ENCODE measurements at places on chromosomes 1 and 21. TPM values are rescaled to one million over a fixed set of nuclear protein-coding genes. Genes with fewer than 3 reads are reported as not detected.

DNA sequence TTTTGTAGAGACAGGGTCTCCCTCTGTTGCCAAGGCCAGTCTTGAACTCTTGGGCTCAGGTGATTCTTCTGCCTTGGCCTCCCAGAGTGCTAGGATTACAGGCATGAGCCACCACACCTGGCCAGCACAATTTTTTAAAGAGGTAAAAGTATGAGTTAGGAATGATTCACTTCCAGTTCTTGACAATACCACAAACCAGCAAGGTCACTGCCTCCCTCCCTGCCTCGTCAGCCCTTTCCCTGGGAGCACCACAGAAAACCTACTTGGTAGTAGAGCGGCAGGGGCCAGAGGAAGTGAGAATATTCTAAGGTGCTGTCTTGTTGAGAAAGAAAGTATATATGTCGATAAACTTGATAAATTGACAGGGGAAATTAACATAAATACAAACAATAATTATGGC lies 10.8 kb upstream of the CDA start:
- H3K36me3 ChIP-seq = no peaks in the 10 kb centered on the region
- no peak for DNase-seq
- H3K27me3 ChIP-seq = peaks cover 23% of the 10 kb centered on the region
- no peaks in the 10 kb centered on the region for H3K4me1 ChIP-seq
- no peak overlapping the region for H3K27ac ChIP-seq

DNA sequence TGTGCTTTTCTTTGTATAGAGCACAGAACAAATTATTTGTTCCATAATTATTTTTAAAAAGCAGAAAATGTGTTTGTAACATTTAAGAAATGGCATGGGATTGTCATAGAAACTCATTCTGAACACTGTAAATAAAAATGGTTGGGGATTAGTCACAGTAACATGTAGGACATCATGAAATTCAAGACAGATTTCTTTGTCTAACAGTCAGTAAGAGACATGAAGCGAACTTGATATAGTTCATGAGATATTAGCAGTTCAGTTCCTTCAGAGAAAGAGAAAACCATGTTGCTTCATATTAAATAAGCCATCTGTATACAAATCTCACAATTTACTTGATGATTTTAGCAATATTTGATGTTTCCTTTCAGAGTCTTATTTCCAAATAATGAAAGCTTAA lies 19.7 kb downstream of the NFIA start:
- peak overlapping the region; percentile 44 for H3K4me3 ChIP-seq
- DNase-seq = no peak
- peaks cover 7% of the 10 kb centered on the region for H3K4me1 ChIP-seq
- H3K27ac ChIP-seq = peak overlapping the region; percentile 49
- no peaks in the 10 kb centered on the region for H3K27me3 ChIP-seq

DNA sequence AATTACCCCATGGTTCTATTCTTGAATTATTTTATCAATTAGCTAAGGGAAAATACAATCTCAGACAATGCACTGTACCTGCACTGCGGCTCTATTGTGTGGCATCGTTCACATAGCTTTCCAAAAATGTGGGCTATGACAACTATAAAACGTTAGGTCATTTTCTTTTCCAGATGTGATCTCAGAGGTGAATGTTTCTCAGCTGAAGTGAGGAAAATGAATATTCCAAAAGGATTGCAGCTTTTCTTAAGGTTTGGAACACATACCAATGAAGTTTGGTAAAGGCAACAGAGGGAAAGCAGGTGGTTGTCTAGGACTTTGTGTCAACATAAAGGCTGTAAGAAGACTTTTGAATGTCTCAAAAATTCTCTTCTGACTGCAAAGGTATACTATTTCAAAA lies 105.5 kb downstream of the NRIP1 start:
- H3K27me3 ChIP-seq = no peaks in the 10 kb centered on the region
- H3K27ac ChIP-seq = no peak overlapping the region
- no peak for DNase-seq
- H3K36me3 ChIP-seq = peaks cover 5% of the 10 kb centered on the region

DNA sequence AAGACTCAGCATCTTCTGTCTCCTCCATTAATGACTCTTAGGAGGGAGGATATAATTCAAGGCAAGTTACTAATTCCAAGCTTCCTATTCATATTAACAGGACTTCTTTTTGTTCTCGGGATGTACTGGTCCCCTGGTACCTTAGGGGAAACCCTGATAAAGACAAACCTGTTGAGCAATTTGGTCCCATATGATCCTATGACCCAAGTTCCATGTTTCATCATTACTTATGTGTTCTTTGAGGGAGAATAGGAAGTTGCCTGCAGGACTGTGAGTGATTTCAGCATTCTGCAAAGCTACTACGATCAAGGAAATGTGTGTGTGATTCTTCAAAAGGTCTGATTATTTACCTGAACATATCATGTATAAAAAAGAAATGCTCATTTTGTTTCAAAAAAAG lies 5.8 kb upstream of the FMO3 start:
- H3K27ac ChIP-seq = no peak overlapping the region
- DNase-seq = no peak
- H3K27me3 ChIP-seq = no peaks in the 10 kb centered on the region

- no peak overlapping the region for H3K4me3 ChIP-seq
- H3K36me3 ChIP-seq = no peaks in the 10 kb centered on the region
- DNase-seq = no peak
- H3K27me3 ChIP-seq = no peaks in the 10 kb centered on the region
- H3K27ac ChIP-seq = no peak overlapping the region
- no peaks in the 10 kb centered on the region for H3K4me1 ChIP-seq
Observed at GRCh38 chr21:44473915-44474555, 18.7 kb downstream of the LRRC3 start.

GRCh38 chr1:66492424-66492823 lies 41.5 kb upstream of the SGIP1 start:
- H3K36me3 ChIP-seq = no peaks in the 10 kb centered on the region
- DNase-seq = no peak
- H3K4me3 ChIP-seq = no peak overlapping the region
- H3K4me1 ChIP-seq = no peaks in the 10 kb centered on the region

DNA sequence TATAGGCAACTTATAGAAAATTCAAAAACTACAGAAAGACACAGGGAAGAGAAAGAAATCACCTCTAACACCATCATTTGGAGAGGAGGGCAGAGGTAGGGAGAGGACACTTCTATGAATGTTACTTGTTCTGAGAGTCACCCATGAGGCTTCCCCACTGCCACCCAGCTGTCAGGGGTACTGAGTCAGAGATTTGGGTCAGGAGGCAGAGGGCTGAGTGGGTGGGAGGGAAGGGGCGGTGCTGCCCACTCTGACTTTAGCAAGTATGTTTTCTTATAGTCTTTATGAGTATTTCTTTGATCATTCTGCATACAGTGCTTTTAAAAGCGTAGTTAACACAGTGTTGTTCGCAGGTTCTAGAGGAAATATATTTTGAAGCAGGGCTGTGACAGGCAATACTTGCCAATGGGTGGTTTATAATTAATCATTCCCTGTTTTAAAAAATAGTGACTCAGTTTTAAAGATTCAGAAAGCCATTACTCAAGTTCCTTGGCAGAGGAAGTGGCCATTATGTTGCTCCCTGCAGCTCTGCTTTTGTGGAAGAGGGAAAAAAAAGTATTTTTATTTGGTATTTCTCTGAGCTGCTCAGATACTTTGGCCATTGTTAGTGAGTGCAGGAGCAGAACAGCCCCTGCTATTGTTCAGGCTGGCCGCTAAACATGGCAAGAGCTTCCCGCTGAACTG lies 18.3 kb downstream of the IL6R start:
- peak overlapping the region; percentile 95 for H3K27ac ChIP-seq
- H3K4me3 ChIP-seq = no peak overlapping the region
- no peak for DNase-seq
- peaks cover 98% of the 10 kb centered on the region for H3K4me1 ChIP-seq

- no peak overlapping the region for H3K27ac ChIP-seq
- no peaks in the 10 kb centered on the region for H3K4me1 ChIP-seq
- no peak for DNase-seq
Observed at GRCh38 chr21:33586927-33587326, 1.6 kb downstream of the DONSON start.

DNA sequence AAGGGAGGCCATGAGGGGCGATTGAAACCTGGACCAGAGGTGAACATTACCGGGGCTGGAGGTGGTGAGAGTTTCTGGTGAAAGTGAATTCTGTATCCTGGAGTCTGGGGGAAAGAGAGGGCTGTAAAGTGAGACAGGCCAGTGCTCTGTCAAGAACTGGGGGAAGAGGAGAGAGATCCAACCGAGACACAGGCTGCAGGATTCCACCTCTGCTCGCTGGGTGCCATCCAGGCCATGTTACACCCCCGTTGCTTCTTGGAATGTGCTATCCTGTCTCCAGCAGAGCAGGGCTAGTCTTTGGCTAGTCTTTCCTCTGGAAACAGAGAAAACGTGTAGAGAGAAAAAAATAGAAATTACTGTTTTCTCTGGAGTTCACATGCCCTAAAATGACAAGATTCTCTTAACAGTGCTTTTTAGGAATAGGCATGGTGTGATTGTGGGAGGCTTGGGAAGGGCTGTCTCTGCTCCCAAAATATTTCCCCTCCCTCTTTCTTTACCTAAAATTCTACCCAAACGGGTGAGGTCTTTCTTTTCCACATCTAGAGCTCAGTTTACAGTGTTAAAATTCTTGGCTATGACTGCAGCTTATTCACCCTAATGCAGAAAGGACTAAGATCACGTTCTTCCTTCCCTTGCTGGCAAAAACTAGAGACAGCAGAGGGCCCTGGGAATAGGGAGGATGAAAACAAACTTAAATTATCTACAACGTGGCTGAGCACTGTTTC lies 16.5 kb upstream of the OVAAL start:
- DNase-seq = no peak
- no peaks in the 10 kb centered on the region for H3K27me3 ChIP-seq
- peaks cover 8% of the 10 kb centered on the region for H3K4me1 ChIP-seq
- H3K4me3 ChIP-seq = no peak overlapping the region
- no peaks in the 10 kb centered on the region for H3K36me3 ChIP-seq

DNA sequence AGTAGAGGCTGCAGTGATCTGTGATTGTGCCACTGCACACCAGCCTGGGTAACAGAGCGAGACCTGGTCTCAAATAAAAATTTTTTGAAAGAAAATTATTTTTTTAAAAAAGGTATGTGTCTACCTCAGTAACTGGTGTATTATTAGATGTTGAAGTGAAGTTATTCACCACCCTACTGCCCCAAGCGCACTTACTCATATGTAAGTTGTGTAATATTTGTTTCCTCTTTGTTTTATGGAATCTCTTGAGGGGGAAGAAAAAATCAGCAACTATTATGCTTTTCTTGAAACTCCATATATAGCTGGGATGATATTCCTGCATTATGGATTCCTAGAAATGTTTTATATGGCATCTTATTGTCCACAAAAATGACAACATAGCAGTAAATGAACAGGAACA lies 21.3 kb downstream of the RBM15 start:
- H3K4me3 ChIP-seq = no peak overlapping the region
- H3K4me1 ChIP-seq = no peaks in the 10 kb centered on the region
- no peaks in the 10 kb centered on the region for H3K27me3 ChIP-seq
- DNase-seq = no peak

- H3K4me1 ChIP-seq = no peaks in the 10 kb centered on the region
- no peaks in the 10 kb centered on the region for H3K36me3 ChIP-seq
- H3K27me3 ChIP-seq = no peaks in the 10 kb centered on the region
- no peak overlapping the region for H3K4me3 ChIP-seq
- DNase-seq = no peak
Observed at GRCh38 chr1:241579434-241579833, 47.3 kb downstream of the KMO start.

- no peaks in the 10 kb centered on the region for H3K4me1 ChIP-seq
- DNase-seq = no peak
- no peak overlapping the region for H3K27ac ChIP-seq
- H3K36me3 ChIP-seq = no peaks in the 10 kb centered on the region
- no peaks in the 10 kb centered on the region for H3K27me3 ChIP-seq
- no peak overlapping the region for H3K4me3 ChIP-seq
Observed at GRCh38 chr1:82125119-82125518, 324.4 kb downstream of the ADGRL2 start.

DNA sequence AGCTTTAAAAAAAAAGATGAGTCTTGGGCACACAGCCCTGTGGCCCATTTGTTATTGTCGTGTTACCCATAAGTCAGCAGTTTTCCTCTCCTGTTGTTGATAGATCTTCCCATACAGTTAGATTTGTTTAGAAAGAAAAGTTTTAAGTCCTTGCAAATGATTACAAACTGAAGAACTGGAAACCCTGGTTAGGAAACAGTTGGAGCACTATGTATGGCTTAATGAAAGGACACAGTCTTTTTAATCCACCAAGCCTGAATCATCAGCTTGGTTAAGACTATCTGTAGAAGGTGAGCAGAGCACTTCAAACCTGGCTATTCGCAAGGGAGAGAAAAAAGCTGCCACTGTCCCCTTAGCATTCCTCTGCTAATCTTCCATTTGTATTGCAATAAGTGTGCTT lies 241.0 kb downstream of the DISC1 start:
- DNase-seq = no peak
- H3K4me1 ChIP-seq = peaks cover 15% of the 10 kb centered on the region
- no peaks in the 10 kb centered on the region for H3K27me3 ChIP-seq
- H3K36me3 ChIP-seq = no peaks in the 10 kb centered on the region
- peak overlapping the region; percentile 23 for H3K27ac ChIP-seq
- no peak overlapping the region for H3K4me3 ChIP-seq

DNA sequence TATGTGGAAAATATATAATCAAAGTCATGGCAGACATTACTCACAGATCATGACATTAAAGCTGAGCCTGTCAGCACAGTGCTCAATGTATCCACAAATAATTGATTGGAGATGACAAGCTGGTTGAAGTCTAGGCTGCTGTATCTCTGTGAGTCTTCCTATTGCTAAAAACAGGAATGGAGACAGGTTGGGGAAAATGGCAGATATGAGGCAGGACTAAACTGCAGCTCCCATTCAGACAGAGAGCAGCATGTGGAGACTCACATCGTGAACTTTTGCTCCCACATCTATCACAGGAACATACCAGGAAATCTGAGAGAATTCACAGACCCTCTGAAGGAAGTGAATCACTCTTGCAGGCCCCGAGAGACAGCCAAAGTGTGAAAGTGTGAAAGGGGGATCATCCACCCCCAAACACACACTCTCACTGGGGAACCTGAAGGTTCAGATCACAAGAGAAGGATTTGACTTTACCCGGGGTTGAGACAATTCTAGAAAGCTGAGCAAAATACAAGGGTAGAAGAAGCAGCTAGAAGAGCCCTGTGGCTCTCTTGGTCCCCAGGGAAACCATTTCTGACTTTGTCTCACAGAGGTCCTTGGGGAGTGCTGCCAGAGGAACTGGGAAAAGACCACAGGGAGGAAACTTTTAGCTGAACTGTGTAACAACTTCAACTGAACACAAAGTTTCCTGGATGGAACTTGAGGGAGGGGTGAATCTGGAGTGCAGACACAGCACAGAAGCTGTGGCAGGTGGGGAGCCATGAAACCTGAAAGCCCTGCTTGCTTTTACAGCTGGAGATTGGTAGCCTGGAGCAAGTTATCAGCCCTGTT lies 173.4 kb downstream of the S1PR1 start:
- H3K27me3 ChIP-seq = no peaks in the 10 kb centered on the region
- H3K36me3 ChIP-seq = no peaks in the 10 kb centered on the region
- no peak overlapping the region for H3K4me3 ChIP-seq
- H3K4me1 ChIP-seq = no peaks in the 10 kb centered on the region
- no peak for DNase-seq
- H3K27ac ChIP-seq = no peak overlapping the region

Gene ACP6
- total RNA-seq = 6.3 TPM

Gene MCL1
- total RNA-seq = 167 TPM

Gene PLA2G5
- total RNA-seq = 6.7 TPM

Data from esophagus squamous epithelium (tissue), 5 donors.